ENCODE measurements at places on chromosomes 6 and 20. TPM values are rescaled to one million over a fixed set of nuclear protein-coding genes. Genes with fewer than 3 reads are reported as not detected.

VSX1 gene
- total RNA-seq: not detected

ABHD16B gene
- total RNA-seq: not detected

NHLRC1 gene
- 2.0 TPM for total RNA-seq

ZNF334 gene
- total RNA-seq: 18.7 TPM

OR2J2 gene
- total RNA-seq: not detected

JPH2 gene
- 9.3 TPM for total RNA-seq

GRCh38 chr6:169370054-169370453, 116.4 kb upstream of the THBS2 start:
- H3K4me1 ChIP-seq: no peaks in the 10 kb centered on the region
- no peak overlapping the region for H3K27ac ChIP-seq
- no peak for DNase-seq
- H3K27me3 ChIP-seq: no peaks in the 10 kb centered on the region
- H3K36me3 ChIP-seq: no peaks in the 10 kb centered on the region

- H3K4me1 ChIP-seq: peaks cover 7% of the 10 kb centered on the region
- H3K36me3 ChIP-seq: no peaks in the 10 kb centered on the region
- no peak for DNase-seq
Observed at GRCh38 chr20:53071833-53072232, 99.7 kb downstream of the TSHZ2 start.

- no peak overlapping the region for H3K27ac ChIP-seq
- no peak overlapping the region for H3K4me3 ChIP-seq
- H3K36me3 ChIP-seq: no peaks in the 10 kb centered on the region
- no peaks in the 10 kb centered on the region for H3K27me3 ChIP-seq
- DNase-seq: no peak
Observed at GRCh38 chr6:21382821-21383449, 210.6 kb upstream of the SOX4 start.

- no peaks in the 10 kb centered on the region for H3K4me1 ChIP-seq
- H3K27ac ChIP-seq: no peak overlapping the region
- H3K27me3 ChIP-seq: no peaks in the 10 kb centered on the region
- H3K4me3 ChIP-seq: no peak overlapping the region
Observed at GRCh38 chr6:130885392-130886192, 58.4 kb downstream of the SMLR1 start.

DNA sequence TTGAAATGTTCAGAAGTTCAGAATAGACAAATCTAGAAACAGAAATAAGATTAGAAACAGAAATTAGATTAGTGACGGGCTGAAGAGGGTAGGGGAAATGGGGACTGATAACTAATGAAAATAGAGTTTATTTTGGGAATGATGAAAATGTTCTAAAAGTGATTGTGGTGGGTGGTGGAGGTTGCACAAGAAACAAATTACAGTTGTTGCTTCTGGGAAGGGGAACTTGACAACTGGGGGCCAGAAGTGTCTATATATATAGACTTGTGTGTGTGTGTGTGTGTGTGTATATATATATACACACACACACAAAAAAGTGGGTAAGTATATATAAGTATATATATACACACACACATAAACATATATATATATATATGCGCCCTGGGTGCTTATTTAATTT, 86.5 kb upstream of the RREB1 start:
- H3K4me3 ChIP-seq: no peak overlapping the region
- no peak overlapping the region for H3K27ac ChIP-seq
- no peaks in the 10 kb centered on the region for H3K27me3 ChIP-seq
- no peak for DNase-seq

GRCh38 chr6:164897523-164898235, 411.7 kb downstream of the C6orf118 start:
- no peak overlapping the region for H3K4me3 ChIP-seq
- no peaks in the 10 kb centered on the region for H3K27me3 ChIP-seq
- H3K36me3 ChIP-seq: no peaks in the 10 kb centered on the region
- no peaks in the 10 kb centered on the region for H3K4me1 ChIP-seq
- DNase-seq: no peak
- H3K27ac ChIP-seq: no peak overlapping the region

DNA sequence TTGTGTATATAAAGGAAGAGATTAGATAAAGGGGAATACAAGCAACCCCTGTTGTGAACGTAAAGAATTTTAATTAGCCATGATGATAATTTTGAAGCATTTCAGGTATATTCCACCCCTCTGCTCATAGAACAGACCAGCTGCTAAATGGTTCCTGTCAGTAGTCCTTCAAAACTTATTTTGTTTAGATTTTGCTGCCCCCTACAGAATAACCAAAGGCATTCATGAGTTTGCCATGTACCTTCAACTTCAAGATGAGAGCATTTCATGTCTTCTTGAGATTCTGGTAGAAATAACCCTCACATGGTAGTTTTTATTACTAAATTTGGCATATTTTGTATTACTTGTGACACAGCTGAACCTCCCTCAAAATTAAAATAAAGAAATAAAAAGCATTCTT, 1586.7 kb downstream of the HACE1 start:
- H3K27me3 ChIP-seq: no peaks in the 10 kb centered on the region
- no peaks in the 10 kb centered on the region for H3K4me1 ChIP-seq
- H3K4me3 ChIP-seq: no peak overlapping the region
- H3K27ac ChIP-seq: no peak overlapping the region

GRCh38 chr20:6120491-6120988, 2.3 kb downstream of the FERMT1 start:
- H3K4me1 ChIP-seq: no peaks in the 10 kb centered on the region
- no peaks in the 10 kb centered on the region for H3K36me3 ChIP-seq
- no peak overlapping the region for H3K4me3 ChIP-seq
- no peaks in the 10 kb centered on the region for H3K27me3 ChIP-seq
- no peak overlapping the region for H3K27ac ChIP-seq
- DNase-seq: no peak

DNA sequence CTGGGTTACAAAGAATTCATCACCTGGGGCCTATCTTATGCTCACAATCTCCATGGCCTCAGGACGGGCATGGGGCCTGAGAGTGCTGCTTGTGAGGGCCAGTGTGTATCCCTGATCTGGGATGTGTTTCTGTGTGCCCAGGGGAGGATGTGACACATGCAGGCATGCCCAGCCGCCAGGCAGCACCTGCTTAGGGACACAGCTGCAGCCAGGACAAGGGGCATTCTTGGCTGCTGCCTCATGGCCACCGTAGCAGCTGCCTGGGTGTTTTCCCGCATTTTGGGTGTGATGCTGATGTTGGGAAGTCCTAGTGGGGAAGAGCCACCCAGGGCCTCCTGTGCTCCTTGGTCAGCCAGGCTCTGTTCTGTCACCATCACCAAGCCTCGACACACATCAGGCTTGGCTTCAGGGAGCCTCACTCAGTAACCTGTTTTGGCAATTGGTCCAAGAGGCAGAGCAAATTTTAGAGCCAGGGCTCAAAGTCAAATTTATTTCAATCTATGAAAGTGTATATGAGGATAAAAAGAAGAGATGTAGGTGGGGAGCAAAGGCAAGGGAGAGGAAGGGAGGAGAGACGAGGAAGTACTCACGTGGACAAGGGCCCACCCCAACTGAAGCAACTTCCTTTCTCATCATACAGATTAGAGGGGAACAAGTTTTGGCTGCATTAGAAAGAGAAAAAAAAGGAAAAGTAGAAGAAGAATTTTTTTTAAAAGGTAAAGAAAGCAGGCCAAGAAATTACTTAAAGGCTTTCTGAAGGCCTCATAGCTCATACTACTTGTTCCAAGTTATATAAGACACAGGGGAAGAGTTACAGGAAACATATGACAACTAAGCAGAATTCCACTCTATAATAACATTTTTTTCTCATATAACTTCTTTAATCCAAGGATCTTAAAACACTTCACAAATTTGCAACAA, 269.9 kb upstream of the SUPT3H start:
- H3K4me3 ChIP-seq: no peak overlapping the region
- H3K36me3 ChIP-seq: no peaks in the 10 kb centered on the region
- DNase-seq: no peak
- no peak overlapping the region for H3K27ac ChIP-seq

DNA sequence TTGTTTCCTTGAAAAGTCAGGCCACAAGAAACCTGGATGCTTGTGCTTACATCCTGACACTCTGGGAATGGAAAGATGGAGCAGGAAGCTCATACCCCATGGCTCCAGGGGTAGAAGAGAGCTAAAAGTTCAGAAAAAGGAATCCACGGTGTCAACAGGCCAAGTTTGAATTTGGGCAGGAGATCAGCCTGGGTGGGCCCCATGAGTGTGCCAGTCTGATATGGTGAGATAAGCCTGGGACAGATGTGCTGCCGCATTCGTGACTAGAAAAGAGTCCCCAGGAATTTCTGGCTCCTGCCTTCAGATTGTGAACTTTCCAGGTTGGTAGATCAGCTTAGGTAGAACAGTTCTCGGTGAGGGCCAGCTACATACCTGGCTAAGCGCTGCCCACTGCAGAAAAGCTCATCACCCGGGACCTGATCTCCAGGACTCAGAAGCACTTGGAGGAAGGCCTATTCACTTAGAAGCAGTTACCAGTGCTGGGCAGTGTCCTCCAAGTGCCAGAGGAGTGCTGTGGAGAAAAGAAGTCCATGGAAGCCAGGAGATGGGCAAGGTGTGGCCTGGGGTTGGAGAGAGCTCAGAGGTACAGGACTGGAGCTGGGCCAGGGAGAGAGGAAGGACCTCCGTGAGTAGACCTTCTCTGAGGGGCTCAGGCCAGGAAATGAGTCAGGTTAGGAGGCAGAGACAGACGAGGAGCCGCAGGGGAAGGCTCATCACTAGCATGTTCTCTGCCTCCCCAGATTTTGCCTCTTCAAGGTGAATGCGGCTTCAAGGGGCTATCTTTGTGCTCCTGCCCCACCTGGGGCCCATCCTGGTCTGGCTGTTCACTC, at the start of gene TSPO2:
Gene TSPO2 (plus strand): TSS at position 242 of the 830 bp plus-strand sequence. CDS start 519 bp downstream, at position 761.
- no peak for DNase-seq
- H3K27me3 ChIP-seq: no peaks in the 10 kb centered on the region
- no peak within 1 kb of the TSS for H3K27ac ChIP-seq
- H3K4me3 ChIP-seq: no peak within 1 kb of the TSS
- H3K4me1 ChIP-seq: no peaks in the 10 kb centered on the region

GRCh38 chr20:38121741-38122140, 43.3 kb downstream of the TGM2 start:
- no peak overlapping the region for H3K4me3 ChIP-seq
- H3K36me3 ChIP-seq: no peaks in the 10 kb centered on the region
- no peak for DNase-seq
- no peaks in the 10 kb centered on the region for H3K4me1 ChIP-seq
- no peaks in the 10 kb centered on the region for H3K27me3 ChIP-seq
- H3K27ac ChIP-seq: no peak overlapping the region

GRCh38 chr20:31606804-31607639, 1.9 kb downstream of the ID1 start:
- DNase-seq: no peak
- H3K36me3 ChIP-seq: no peaks in the 10 kb centered on the region
- peak overlapping the region; percentile 73 for H3K4me3 ChIP-seq
- H3K27ac ChIP-seq: peak overlapping the region; percentile 77

- no peaks in the 10 kb centered on the region for H3K36me3 ChIP-seq
- H3K27me3 ChIP-seq: no peaks in the 10 kb centered on the region
- no peak overlapping the region for H3K4me3 ChIP-seq
- H3K4me1 ChIP-seq: no peaks in the 10 kb centered on the region
- DNase-seq: no peak
Observed at GRCh38 chr20:20482453-20482852, 114.5 kb downstream of the INSM1 start.

DNA sequence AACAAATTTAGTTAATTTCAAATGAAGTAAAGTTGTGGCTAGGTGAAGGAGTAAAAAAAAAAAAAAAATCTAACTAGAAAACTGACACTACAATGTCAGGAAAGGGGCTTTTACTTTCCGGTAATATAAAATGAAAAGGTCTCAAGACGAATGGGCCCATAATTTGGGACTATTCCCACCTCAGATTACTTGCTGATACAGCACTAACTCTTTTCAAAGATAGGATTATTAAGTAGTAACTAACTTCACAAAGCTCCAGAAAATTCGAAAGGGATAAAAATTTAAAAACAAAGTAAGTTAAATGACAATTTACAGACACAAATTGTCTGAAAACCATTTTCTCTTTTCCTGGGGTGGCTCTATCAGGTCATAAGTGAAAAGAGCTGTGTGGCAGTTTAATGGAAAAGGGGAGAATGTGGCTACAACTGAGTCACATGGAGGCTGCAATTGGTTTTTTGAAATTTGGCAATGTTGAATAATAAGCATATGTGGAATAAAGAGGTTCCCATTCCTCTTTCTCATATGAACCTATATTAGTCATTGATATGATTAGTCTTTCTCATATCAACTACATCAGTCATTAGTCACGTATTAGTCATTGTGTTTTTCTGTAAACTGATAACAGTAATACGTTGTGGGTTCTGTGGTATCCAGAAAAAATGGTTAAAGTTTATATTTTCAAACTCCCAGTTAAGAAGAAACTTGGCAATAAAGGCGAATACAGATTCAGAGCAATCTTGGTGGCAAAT, 78.0 kb downstream of the RWDD2A start:
- no peak overlapping the region for H3K4me3 ChIP-seq
- H3K4me1 ChIP-seq: no peaks in the 10 kb centered on the region
- H3K27ac ChIP-seq: no peak overlapping the region
- no peaks in the 10 kb centered on the region for H3K36me3 ChIP-seq
- no peaks in the 10 kb centered on the region for H3K27me3 ChIP-seq
- DNase-seq: no peak

DNA sequence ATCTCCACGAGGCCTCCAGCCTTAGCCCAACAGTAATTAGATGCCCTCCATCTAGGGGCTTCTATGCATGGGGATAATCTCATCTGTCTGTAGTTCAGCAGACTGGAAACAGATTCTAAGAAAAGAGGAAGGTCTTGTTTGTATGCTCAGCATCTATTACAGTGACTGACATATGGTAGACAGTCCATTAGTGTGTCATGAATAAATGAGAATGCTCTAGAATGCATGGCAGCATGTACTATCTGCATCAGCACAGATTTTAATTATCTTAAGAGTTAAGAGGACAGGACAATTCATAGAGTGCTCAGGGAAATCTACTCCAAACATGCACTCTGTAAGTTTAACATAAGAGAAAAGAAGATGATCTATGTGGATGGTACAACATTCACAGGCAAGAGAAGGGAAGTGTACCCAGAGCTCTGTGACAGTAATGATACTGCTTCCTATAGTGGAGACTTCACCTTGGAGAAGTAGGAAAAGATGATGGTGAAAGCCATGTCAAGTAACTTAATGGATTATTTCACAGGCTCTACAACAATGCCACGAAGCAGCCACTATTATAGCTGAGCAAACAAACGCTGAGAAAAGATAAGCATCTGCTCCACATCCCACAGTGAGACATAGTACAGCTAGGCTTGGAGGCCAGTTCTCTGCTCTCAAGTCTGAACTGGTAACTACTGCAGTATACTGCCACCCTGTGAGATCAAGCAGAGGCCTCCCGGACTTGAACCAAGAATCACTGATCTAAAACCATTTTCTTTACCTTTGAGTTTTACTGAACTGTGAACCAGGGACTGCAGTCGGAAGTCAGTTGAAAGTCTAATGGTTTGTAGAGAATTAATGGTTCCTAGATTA, 309.2 kb upstream of the SPTLC3 start:
- no peaks in the 10 kb centered on the region for H3K36me3 ChIP-seq
- H3K4me3 ChIP-seq: no peak overlapping the region
- no peak for DNase-seq

Data from breast epithelium (tissue), 4 donors.